ENCODE measurements at places on chromosomes 3 and 15. TPM values are rescaled to one million over a fixed set of nuclear protein-coding genes. Genes with fewer than 3 reads are reported as not detected.

Gene ERC2
- total RNA-seq: 24.2 TPM

Gene ZIC1
- total RNA-seq: 19.4 TPM

Gene INSYN1
- 19.9 TPM for total RNA-seq

Gene CTXN2
- not detected for total RNA-seq

Gene EBLN2
- total RNA-seq: 15.2 TPM

Gene NCK1
- 53.5 TPM for total RNA-seq

Gene CCDC33
- total RNA-seq: 5.2 TPM

Gene SAMMSON
- total RNA-seq: 1.2 TPM

Gene CALML4
- total RNA-seq: 12.4 TPM

Gene MYLK
- total RNA-seq: 149 TPM

Gene GPR156
- total RNA-seq: 3.8 TPM

Gene PLSCR2
- not detected for total RNA-seq

Gene CCK
- 5.6 TPM for total RNA-seq

Gene SAXO2
- 12.1 TPM for total RNA-seq

Gene NTRK3
- 14.6 TPM for total RNA-seq

Gene UNC45A
- total RNA-seq: 59.3 TPM

Gene MFGE8
- total RNA-seq: 110 TPM

Gene ABI3BP
- total RNA-seq: 146 TPM

Gene CD47
- total RNA-seq: 180 TPM

Gene PDHB
- 120 TPM for total RNA-seq

Gene PCSK6
- 48.1 TPM for total RNA-seq
